ENCODE measurements at places on chromosomes 16 and 17.

DNA sequence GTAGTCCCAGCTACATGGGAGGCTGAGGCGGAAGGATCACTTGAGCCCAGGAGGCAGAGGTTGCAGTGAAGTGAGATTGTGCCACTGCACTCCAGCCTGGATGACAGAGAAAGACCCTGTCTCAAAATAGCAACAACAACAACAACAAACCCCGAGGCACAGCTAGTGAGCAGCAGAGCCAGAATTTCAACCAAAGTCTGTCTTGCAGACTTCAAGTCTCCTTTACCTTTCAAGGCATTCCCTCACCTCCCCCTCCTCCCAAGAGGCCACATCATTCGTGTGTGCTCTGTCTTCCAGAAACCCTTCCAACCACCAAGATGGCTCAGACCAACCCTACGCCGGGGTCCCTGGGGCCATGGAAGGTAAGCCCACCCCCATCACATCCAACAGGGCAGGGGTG, 2.2 kb downstream of the CRYBA1 start:
- DNase-seq: no peak

DNA sequence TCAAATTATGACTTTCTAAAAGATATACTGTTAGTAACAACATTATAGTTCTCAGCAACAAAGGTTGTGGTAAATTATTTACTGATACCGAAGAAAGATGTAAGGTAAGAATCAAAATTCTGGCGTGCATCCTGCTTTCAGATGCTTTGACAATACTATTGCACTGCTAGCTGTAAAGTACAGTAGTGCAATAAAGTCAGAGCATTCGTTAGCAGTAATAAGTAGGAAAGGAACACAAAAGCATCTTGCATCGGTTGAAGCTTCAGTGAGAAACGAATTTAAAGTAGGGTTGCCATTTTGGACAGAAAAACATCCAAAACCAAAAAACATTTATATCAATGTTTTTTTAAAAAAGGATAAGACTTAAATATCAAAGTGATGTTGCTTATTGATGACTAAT, 4.0 kb downstream of the SKA2 start:
- DNase-seq: no peak

- DNase-seq: no peak
Measured at GRCh38 chr17:12365805-12366204, 299.9 kb upstream of the MYOCD start.

DNA sequence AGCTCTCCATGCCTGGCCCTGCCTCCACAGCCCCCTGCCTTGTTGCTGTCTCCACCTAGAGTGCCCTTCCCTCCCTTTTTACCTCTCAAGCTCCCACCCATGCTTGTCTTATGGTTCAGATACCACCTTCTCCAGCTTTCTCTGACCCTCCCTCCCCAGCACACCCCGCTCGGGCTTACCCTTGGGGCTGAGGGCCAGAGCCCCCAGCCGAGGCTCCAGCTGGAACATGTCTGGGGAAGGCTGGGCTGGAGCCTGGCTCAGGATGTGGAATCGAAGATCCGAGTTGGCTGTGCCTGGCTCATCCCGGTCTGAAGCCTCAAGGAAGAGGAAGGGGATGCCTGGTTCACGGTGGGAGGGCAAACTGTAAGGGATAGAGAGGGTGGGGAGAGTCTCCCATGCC, 3.6 kb downstream of the CDH16 start:
- no peak for DNase-seq

DNA sequence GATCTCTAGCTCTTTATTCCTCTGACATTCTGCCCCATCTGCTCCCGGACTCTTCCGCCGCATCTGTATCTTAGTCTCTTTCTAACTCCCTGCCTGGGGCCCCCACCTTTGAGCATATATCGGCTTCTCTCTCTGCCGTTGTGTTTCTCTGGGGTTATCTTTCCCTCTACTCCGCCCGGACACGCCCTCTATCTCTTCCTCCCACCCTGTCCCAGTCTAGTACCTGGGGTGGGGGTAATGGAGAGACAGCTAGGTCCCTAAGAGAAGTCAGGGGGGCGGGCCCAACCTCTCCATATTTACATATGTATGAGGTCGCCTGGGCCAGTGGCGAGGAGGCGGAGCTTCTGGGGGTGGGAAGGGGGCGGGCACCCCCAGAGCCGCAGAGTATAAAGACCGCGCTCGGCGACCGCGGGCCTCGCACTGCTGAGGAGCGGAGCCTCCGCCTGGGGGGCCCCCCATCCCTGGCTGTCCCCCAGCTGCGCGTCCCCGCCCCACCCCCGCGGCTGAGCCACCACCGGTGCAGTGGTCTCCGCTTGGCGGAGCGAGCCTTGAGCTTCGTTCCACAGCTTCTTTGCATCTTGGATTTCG, at the start of gene ATP1B2:
Gene ATP1B2, plus strand, starts transcription at position 418 of the 588 bp plus-strand sequence. CDS start 593 bp downstream, outside the sequence.
- DNase-seq: peak; percentile 37

DNA sequence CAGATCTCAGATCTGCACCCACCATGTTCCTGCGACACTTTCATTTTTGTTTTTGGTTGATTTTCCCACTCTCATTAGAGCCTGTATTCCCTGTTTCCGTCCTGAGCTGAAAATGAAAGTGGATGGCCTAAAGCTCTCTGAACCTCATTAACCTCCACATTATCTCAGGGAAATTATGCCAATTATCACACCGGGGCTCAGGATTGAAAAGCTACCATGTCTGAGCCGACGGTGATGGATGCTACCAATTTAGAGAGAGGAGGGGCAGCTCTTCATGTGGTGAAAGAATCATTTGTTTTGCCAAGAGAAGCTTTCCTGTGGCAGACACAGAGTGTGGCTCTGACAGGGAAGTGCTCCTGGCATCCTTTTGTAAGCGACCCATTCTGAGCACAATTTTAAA, 410.4 kb upstream of the CDH11 start:
- no peak for DNase-seq

- no peak for DNase-seq
Measured at GRCh38 chr16:65658349-65658748, 536.5 kb upstream of the CDH11 start.

- DNase-seq: no peak
Measured at GRCh38 chr16:89153848-89154271, 17.7 kb upstream of the CDH15 start.

DNA sequence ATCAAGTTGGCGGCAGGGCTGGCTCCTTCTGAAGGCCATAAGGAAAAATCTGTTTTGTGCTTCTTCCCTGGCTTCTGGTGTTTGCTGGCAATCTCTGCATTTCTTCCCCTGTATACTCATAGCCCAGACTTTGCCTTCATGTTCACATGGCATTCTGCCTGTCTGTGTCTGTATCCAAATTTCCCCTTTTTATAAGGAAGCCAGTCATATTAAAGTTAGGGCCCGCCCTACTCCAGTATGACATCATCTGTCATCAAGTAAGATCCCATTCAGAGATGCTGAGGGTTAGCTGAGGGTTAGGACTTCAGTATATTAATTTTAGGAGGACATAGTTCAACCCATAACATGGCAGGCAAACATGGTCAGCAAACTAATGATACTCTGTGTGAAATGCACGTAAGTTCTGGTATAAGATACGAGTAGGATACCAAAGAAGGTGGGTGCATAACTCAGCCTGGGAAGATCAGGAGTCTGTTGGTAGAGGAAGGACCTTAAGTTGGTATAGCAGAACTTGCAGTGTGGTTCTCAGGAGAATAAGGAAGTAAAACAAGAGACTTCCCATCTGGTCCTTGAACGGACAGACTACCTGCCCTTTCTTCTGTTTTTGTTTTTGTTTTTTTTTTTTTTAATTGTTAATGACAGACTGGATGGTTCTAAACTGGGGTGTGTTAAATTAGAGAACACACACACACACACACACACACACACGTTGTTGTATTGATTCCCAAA, 13.9 kb downstream of the MAP2K6 start:
- no peak for DNase-seq

GRCh38 chr17:7897773-7898172, 9.2 kb downstream of the CHD3 start:
- no peak for DNase-seq

Data from stimulated activated CD4-positive, alpha-beta T cell treated with anti-CD3 and anti-CD28 coated beads, Interleukin-15, amount 100 ng/mL, for 1 hour (primary cell).